AG09309 (cell line): ENCODE measurements at places on chromosomes 13 and 19.

DNA sequence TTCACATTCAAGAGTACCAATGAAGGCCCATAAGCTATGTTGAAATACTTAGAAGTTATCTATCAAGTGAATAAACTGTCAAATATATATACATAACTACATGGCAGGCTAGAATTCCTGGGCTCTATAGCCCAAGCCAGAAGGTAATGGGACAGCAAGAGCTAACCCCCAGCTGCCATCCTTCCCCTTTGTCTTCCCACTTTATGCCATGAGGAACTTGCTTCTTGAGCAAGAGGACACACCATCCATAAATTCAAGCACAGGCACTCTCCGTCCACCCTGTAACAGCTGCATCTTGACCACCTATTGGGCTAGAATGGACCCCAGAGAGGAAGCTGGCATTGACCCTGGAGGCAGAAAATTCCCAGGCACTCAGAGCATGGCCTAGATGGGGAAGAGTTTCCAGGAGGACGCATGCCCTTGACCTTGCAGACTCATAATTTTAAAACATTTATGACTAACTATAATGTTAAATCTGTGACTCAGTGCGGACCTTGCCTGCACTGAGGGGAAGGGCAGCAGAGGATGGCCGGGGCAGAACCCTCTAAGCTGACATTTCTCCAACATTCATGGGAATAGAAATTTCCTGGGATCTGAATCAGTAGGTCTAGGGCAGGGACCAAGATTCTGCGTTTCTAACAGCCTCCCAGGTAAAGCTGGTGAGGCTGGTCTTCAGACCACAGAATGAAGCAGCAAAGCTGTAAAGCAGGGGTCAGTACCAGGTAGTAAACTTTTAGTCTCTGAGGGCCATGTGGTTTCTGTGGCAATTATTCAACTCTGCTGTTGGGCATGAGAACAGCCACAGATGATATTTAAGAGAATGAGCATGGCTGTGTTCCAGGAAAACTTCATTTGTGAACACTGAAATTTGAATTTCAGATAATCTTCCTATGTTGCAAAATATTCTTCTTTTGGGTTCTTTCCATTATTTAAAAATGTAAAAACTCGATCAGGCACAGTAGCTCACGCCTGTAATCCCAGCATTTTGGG lies 71.4 kb upstream of the CLDN10 start:
- no peak for DNase-seq

DNA sequence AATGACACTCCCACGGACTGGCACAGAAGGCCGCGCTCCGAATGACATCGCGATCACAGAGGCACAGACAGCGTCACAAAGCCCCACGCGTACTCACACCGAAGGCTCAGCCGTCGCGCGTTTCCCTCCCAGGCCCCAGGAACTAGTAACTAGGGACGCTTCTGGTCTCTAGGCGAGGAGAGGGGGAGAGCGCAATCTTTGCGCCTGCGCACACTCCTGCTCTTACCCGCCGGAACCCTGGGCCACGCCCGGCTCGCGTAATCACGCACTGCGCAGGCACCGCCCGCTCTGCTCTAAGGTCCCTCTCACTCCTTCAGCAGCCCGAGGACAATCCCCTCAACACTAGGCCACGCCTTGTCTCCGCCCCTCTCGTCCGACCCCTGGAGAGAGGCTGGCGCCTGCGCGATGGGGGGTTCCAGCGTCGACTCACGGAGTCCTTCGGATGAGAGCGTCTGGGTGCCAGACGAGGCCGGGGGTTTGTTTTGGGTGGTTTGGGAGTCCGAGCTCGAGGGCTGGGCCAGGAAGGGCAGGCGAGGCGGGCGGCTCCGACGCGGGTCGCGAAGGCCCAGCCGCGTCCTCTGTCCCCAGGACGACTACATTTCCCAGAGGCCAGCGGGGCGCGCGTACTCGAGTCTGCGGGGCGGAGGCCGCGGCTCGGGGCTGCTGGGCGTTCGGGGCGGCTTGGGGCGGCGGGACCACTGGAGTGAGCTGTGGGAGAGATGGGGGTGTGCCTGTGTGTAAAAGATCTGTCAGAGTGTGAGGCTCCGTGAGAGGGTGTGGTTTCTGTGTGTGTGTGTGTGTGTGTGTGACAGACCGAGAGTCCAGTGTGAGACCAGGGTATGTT lies at the start of gene ZNF471:
Gene ZNF471 (plus strand): TSS at position 410 of the 844 bp plus-strand sequence. CDS start 3,717 bp downstream, outside the sequence.
- DNase-seq = peak; percentile 93

- no peak for DNase-seq
Observed at GRCh38 chr19:6062961-6063575, 47.2 kb downstream of the RFX2 start.

DNA sequence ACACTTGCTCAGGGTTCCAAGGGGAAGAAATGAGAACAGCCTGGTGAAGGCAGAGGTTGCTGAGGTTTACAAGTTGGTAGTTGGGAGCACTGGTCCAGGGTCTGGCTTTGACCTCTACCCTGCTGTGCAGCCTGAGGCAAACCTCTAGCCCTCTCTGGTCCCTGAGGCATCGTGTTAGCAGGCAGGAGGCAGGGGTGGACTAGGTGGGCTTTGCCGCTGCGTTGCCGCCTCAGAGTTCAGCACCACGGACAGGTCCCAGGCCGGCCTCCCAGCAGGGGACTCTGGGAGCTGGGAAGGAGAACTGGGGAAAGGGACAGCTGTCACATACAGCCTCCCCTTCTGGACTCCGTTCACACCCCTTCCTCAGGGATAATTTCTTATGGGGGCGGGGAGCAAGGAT lies 3.1 kb downstream of the NCAN start:
- no peak for DNase-seq

DNA sequence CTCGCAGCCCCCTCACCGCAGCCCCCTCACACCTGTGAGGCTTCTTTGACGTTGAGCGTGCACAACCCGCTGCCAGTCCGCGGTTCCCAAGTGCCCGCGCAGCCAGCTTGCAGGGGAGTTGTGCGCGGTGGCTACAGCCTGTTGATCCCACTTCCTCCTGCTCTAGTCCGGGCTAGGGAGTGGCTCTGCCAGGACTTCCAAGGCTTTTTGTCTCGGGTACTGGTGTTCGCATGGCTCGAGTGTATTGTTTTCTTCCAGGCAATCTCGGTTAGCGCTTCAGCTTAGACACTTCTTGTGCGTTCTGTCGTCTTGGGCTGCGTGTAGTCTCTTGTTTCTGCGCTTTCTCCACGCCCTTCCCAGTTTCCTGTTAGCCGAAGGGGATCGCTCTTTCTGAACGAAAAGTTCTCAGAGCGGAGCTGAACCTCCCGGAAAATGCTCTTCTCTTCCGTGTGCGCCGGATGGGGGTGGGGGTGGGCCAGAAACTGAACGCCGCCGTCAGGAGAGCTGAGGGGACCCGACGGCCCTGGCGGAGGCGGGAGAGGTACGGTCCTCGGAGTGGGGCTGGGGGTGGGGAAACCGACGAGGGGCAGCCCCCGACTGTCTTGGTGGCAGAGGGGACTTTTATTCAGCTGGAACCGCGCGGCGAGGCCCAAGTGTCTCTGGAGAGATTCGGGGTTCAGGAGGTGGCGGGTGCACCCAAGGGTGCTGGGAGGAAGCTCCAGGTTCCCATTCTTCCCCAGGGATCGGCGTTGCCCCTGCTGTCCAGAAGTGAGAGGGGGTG lies 697 bp upstream of the DGKH start:
- no peak for DNase-seq

- no peak for DNase-seq
Observed at GRCh38 chr19:17294051-17294891, 9.0 kb downstream of the ABHD8 start.

- DNase-seq = no peak
Observed at GRCh38 chr13:49407068-49407467, 36.8 kb downstream of the CAB39L start.

- no peak for DNase-seq
Observed at GRCh38 chr13:46321494-46322225, 65.4 kb downstream of the RUBCNL start.

GRCh38 chr19:6674868-6675305 lies 4.9 kb upstream of the TNFSF14 start:
- DNase-seq = no peak

DNA sequence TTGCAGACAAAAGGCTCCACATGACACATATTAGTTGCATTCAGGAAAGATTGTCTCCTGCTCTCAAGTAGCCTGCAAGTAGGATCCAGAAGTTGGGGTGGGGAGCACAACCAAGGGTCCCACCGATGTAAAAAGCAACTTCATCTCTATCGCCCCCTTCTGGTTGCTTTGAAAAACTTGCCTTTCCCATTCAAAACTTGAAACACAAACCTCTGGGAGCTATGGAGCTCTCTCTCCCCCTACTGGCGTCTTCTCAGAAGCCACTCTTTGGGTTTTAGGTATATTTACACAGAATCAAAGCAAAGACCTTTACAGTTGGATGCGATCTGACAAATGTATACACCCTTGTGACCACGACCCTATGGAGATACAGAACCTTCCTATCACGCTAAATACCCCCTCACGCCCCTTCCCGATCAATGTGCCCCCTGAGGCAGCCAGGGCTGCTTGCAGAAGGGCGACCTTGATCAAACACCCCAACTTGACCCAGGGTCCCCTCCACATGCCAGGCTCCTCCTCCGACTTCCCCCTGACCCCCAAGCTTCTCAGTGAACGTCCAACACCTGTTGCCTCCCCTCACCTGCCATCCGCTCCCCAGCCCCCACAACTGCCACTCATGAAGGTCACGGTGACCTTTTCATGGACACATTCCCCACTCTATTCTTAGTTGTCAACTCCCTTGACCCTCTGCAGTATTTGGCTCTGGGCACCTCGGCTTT lies 10.1 kb downstream of the NOSIP start:
- DNase-seq = peak; percentile 56

- no peak for DNase-seq
Observed at GRCh38 chr13:33970746-33971561, 153.0 kb downstream of the RFC3 start.

GRCh38 chr13:70107498-70108281 lies at the start of gene ATXN8OS:
Gene ATXN8OS, plus strand, starts transcription at chr13:70107826.
- DNase-seq = no peak

- peak; percentile 29 for DNase-seq
Observed at GRCh38 chr13:20566468-20566897, 474 bp upstream of the IFT88 start.

GRCh38 chr13:51311231-51311630 lies 28.3 kb upstream of the SERPINE3 start:
- DNase-seq = no peak

DNA sequence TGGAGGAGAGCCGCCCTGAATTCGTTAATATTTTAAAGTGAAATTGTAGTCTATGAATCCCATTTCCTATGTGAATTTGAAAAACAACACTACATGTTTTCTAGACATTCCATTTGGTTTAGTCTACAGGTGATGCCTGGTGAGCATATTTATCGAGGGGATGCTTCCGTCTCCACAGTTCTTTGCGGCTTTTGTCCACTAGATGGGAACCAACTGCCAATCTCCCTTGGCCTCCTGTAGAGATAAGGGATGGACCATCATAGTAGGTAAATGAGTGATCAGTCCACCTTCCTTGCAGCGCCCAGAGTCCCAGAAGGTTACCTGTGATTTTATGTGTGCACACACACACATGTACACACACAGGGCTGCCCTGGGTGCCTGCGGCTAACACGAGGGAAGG lies 289.8 kb upstream of the SOX21 start:
- no peak for DNase-seq

- no peak for DNase-seq
Observed at GRCh38 chr13:71644579-71644978, 222.4 kb downstream of the DACH1 start.

- DNase-seq = no peak
Observed at GRCh38 chr19:19176950-19177349, 6.9 kb upstream of the MEF2B start.

- DNase-seq = no peak
Observed at GRCh38 chr13:52878831-52879230, 30.4 kb upstream of the PCDH8 start.

GRCh38 chr13:25948910-25949309 lies 102.9 kb downstream of the SHISA2 start:
- DNase-seq = no peak

GRCh38 chr13:82701020-82701419 lies 1181.3 kb downstream of the SLITRK1 start:
- no peak for DNase-seq

DNA sequence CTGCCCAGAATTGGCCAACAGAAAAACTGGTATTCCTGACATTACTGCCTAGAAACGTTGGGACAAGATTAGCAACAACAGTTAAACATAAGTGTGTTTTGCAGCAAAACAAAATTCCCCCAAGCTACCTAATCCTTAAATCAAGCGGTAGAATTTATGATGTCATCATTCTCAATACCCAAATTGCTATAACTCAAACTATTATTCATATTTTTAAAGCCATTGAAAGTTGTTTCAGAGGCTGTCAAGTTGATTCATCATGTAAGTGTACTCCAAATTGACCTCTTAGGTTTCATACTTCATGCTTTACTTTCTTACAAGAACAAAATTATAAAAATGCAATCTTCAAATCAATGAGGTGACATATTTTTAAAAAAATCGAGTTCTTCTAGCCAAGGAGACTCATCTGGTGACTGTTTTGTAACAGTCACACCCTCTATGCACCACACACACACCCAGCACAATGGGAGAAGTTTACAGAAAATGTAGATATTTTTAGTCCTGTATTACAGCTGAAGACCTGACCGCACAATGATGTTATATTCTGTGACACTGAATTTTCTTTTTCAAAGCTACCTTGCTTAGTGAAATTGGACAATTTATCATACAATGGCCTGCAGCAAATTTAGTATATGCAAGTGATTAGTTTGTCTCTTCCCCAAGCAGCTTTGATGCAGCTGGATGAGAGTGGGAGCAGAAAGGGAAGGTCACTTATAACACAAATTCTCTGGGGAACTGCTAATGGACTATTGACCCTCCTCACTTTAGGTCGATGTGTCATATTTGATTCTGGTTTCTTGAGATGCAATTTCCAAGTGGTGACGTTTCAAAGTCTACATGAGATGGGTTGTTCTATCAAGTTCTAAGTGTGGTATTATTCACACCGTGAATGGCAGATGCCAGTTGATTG lies 345.3 kb upstream of the OBI1 start:
- DNase-seq = no peak

DNA sequence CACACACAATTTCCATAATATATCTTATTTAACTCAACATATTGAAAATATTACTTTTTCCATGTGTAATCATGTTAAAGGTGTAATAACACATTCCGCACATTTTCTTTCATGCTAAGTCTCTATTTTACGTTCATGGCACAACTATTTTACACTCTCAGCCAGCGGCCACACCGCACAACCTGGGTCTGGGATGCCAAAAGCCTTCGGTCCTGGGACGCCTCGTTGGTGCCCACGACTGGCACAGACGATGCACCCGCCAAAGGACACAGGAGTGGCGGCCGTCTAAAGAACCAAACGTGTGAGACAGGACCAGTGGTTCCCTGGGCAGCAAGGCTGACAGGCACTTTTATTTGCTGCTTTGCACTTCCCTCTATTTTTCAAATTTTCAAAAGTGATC lies 10.0 kb upstream of the PROZ start:
- DNase-seq = no peak

- no peak for DNase-seq
Observed at GRCh38 chr13:75416327-75417011, 65.5 kb downstream of the TBC1D4 start.
